ENCODE measurements at places on chromosomes 3 and 15.

- no peak for DNase-seq
Observed at GRCh38 chr3:127555108-127555507, 35.4 kb downstream of the TPRA1 start.

DNA sequence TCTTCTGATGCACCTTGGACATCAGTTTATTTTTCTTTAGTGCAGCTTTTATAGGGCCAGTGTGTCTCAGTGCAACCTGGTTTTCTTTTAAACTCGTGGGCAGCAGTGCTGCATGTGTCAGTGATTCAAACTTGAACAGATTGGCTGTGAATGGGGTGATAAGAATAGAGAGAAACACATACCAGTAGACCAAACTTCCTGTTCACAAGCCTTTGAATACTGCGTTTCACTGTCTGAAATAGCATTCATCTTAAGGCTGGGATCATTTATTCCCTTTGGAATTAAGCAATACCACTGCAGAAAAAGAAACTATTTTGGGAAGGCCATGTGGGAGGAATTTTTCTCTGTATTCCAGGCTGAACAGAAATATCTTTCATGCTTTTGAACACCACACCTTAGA, 51.7 kb downstream of the PHLDB2 start:
- no peak for DNase-seq

DNA sequence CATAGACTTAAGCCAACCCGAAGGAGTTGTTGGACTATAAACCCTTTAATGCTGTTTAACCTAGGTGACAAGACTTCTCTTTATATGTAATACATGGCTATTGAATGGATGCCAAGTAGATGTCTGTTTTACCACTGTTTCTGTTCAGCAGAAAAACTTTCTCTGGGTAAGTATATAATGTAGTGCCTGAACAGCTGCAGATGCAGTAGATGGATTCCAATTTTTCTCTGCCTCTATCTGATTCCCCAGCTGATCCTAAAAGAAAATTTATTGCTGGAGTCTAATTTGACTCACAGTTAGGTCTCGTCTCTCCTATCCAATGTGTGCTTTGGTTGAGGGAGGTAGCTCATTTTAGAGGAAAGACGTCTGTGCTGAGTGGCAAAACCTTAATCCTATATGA, 256.5 kb upstream of the CBLB start:
- DNase-seq = no peak

DNA sequence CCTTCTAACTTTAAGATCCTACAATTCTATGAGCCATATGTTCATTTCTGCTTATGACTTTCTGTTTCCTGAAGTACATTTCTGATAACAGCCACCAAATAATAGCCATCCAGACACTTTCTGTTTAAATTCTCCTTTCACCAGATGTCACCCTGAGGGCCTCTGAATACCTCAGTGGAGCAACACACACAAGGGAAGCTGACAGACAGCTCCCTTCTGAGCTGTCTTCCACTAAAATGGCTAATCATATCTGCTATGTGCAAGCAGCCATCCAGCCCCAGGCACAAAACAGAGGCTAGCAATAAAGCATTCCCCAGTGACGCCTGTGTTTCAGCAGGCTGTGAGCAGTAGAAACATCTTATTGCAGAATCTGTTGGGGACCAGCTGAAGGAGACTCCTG, 666.6 kb upstream of the UBE2E2 start:
- no peak for DNase-seq

- DNase-seq = no peak
Observed at GRCh38 chr3:164658125-164658524, 420.2 kb downstream of the SI start.

DNA sequence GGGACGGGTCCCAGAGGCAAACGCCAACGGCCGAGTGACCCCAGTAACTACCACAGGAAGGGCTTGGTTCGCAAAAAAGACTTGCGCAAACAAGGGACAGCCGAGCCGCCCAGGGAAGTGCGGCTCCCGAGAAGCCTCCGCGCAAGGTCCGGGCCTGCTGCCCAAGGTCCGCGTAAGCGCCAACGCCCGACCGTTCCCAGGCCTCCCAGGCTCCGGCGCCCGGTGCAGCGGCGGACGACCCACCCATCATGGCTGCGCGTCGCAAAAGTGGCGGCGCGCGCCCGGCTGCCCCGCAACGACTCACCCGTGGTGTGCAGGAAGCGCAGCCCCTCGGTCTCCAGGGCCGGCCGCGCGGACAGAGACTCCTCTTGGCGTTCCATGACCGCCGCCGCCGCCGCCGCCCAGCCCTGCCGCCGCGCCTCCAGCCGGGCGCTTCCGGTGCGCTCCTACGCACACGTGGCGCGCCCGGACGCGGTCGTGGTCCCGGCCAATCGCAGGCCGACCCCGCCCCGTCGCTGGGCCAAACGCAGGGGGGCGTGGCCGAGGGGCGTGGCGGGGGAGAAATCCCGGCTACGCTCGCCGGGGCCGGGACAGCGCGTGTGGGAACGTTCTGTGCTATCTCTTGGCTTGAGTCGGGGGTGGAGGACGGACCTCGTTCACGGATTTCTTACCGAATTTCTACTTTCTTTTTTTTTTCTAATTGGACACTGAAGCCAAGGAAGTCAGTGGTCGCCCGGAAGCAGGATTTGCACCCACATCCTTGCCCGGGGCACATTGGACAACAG, at the start of gene SELENOS:
SELENOS (minus strand) TSS at position 448 of the 785 bp plus-strand sequence; CDS start at position 380, 68 bp downstream.
- peak; percentile 80 for DNase-seq

DNA sequence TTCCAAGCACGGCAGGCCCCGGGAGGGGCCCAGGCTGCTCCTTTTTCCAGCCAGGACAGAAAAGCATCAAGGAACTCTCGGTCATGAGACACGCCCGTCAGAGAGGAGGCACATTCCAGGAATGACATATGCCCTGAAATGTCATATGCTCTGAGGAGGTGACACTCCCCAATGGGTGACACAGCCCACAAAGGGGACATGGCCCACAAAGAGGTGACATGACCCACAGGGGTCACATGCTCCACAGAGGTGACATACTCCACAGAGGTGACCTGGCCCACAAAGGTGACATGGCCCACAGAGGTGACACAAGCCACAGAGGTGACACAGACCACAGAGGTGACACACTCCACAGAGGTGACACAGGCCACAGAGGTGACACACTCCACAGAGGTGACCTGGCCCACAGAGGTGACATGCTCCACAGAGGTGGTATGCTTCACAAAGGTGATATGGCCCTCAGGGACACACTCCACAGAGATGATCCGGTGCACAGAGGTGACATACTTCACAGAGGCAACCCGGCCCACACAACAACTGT, 79.2 kb downstream of the ABHD5 start:
- DNase-seq = no peak

- no peak for DNase-seq
Observed at GRCh38 chr3:14453876-14454638, 51.7 kb downstream of the SLC6A6 start.

DNA sequence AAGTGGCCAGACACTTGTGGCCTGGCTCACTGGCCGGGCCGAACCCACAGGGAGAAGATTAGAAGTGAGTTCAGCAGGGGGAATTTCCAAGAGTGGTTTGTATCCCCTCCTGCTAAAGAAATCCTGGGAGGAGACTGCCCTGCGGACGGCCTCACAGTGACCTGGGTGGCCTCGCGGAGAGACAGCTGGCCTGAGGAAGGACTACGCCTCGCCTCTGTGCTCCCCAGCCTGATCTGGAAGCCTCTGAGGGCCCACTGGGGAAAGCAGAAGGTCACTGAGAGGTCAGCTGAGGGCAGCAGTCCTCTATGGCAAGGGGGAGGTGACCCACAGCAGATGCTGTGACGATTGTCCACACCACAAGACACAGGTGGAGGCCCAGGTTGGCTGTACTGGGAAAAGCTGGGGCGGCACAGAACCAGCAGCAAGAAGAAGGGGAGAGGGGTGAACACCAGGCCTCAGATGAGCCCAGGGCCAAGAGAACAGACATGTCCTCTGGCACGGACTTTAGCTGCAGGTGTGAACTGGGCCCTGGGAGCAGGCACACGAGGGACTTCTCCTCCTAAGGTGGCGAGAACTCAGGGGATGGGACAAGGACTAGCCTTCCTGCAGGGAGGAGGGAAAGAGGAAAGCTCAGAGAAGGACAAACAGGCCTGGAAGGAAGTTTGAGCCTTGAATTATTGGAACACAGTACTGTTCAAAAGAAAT, 37.2 kb upstream of the DLG1 start:
- no peak for DNase-seq

DNA sequence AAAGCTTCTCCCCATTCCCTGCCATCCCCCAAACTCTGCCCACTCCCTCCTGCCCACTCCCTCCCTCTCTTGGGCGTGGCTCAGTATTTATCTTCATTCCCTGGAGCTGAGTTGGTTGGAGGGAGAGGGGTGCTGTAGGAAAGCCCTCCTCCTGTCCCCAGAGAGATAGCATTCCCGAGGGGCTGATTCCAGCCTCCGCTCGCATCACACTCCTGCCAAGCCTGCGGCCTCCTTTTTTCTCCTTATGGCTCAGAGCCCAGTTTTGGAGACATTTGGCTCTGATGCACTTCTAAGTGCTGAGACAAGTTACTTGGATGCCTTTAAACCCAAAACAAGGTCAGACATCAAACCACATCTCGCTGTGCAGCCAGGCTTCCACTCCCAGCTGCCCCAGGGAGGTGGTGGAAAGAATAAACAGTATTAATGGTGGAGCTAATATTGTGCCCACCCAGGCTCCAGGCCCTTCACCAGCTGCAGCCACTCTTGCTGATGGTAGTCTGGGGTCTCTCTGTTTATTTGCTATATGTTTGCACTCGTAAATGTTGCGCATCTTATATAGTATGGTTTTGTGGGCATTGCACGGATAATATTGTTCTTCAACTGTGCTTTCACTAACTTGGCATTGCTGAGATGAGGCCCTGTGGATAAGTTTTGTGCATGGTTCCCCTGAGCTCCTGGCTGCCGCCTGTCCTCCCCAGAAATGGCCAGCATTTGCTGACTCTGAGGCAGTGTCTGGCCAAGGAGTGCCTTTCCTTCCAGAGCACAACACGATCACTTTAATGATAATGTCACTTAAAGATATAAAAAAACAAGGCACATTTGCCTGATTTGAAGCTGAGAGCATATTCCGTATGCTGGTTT, 157.2 kb downstream of the LRRC28 start:
- no peak for DNase-seq

DNA sequence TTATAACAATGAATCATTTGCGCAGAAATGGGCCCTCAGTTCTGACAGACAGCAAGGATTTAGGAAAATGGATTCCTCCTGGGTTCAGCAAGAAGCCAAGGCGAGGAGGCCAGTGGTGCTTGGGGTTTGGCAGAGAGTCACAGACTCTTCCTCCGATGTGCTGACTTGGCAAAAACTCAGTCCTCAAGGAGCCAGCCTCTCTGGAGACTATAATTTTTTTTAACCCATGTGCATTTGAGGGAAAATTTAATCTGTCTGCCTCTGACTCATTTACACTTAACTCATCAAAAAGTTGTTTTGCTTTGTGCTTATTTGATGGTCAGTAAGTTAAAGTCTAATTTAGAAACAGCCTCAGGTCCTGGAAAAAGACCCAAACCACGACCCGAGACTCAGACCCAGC, 34.2 kb upstream of the SLC24A5 start:
- no peak for DNase-seq

DNA sequence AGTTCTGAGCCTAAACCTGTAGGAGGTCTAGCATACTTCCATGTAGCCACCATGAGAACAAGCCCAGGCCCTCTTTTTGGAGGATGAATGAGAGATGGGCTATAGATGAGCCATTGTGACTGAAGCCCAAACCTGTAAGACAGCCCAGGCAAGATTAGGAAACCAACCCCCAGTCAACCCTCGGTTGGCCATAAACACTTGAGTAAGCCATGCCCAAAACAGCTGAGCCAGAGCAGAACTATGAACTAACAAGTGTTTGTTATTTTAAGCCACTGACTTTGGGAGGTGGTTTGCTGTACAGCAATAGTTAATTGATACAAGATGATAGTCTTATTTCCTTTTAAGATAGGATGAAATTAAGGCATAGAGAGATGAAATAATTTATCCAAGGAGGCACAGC, 12.4 kb upstream of the CPNE4 start:
- no peak for DNase-seq

DNA sequence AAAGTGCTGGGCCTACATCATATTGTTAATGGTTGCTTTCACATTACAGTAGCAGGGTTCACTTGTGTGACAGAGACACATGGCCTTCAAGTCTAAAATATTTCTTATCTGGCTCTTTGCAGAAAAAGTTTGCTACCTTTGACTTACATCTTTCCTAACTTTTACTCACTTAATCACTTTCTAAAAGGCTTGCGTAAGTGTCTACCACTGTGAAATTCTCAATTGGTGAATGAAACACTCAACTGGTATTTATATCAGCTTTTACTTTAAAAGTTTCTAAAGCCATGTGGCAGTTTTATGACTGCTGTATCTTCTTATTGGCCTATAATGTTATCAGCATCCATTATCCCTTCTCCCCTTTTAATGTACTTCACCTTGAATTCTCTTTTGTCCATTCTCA, 554.5 kb downstream of the ZIC1 start:
- no peak for DNase-seq

- no peak for DNase-seq
Observed at GRCh38 chr3:70064194-70064779, 64.8 kb downstream of the SAMMSON start.

- DNase-seq = no peak
Observed at GRCh38 chr3:81003817-81004216, 757.6 kb downstream of the GBE1 start.

- no peak for DNase-seq
Observed at GRCh38 chr3:58352626-58353025, 19.9 kb downstream of the PXK start.

GRCh38 chr15:32908872-32909271, 191.1 kb downstream of the GREM1 start:
- DNase-seq = no peak

- no peak for DNase-seq
Observed at GRCh38 chr15:39736412-39737195, 46.0 kb downstream of the FSIP1 start.

DNA sequence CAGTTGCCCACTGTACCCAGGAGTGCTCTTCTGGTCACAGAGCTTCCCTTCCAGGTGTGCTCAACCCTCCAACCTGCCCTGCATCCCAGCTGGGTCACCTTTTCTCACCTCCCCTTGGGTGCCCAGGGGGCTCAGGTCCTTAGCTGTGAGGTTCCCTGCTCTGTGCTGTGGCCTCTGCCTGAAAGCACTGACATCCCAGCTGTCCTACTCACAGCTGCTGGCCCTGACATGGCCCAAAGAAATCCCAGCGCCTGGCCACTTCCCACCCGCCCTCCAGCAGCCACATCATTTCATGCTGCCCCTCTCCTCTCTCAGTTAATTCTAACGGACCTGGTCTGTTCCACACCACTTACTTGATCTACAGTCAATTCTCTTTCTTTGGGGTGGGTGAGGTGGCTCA, 79.9 kb downstream of the ISG20 start:
- no peak for DNase-seq

DNA sequence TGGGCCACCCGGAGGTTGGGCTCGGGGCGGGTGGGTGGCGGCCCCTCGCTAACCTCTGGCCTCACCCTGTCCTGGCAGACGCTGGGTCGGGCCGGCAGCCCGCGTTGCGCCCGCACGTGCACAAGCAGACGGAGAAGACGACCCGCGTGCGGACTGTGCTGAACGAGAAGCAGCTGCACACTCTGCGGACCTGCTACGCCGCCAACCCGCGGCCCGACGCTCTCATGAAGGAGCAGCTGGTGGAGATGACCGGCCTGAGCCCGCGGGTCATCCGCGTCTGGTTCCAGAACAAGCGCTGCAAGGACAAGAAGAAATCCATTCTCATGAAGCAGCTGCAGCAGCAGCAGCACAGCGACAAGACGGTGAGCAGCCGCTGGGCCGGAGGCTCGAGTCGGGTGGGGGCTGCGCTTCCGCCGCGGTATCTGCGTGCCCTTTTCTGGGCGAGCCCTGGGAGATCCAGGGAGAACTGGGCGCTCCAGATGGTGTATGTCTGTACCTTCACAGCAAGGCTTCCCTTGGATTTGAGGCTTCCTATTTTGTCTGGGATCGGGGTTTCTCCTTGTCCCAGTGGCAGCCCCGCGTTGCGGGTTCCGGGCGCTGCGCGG, 3.7 kb downstream of the ISL2 start:
- no peak for DNase-seq

Measured in stimulated activated CD8-positive, alpha-beta memory T cell treated with anti-CD3 and anti-CD28 coated beads, Interleukin-7, amount 100 ng/mL, for 48 hours (primary cell).